B cell (primary cell): ENCODE measurements at places on chromosomes 3 and 15. TPM values are rescaled to one million over a fixed set of nuclear protein-coding genes. Genes with fewer than 3 reads are reported as not detected.
A peak's percentile ranks its signal among the peaks of the same experiment; 100 is the strongest.

LRRC31 gene
- total RNA-seq: not detected in 2 replicates

ARHGAP31 gene
- total RNA-seq: 7.8 and 8.3 TPM in 2 replicates

HGD gene
- total RNA-seq: 0.91 and 1.4 TPM in 2 replicates

DUOXA2 gene
- not detected in 2 replicates for total RNA-seq

GRCh38 chr15:73391128-73391872 lies 22.5 kb upstream of the HCN4 start:
- no peak for DNase-seq

GRCh38 chr15:75751891-75752290 lies 39.2 kb upstream of the CSPG4 start:
- DNase-seq: no peak

DNA sequence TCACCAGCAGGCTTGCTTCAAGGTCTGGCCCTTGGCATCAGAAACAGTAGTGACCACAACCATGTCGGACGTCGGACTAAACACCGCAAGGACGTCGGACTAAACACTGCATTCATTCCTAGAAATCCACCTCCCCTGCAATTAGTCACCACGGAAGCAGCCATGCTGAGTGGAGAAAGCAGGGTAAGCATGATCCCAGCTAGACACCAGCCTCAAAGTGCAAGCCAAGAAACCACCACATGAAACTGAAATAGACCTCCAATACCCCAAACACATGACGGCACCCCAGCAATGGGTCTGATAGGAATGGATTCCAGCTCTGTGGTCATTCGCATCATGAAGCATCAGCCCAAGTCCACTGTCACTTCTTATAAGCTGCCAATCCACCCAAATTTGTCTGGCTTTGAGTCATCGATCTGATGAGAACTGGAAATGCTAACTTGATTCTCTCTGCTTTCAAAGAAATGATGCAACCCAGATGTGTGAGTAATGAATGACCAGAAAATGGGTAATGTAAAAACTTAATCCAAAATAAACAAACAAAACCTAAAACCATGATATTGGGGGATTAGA lies 348.3 kb upstream of the TMCO5A start:
- no peak for DNase-seq

- DNase-seq: no peak
Observed at GRCh38 chr15:40063563-40064011, 24.6 kb upstream of the SRP14 start.

- DNase-seq: no peak
Observed at GRCh38 chr15:85062560-85062959, 80.9 kb downstream of the PDE8A start.

GRCh38 chr3:37147666-37148065 lies 26.7 kb downstream of the LRRFIP2 start:
- DNase-seq: no peak

- DNase-seq: no peak
Observed at GRCh38 chr3:50395070-50395860, 35.9 kb upstream of the TMEM115 start.

EFCAB12 gene
- total RNA-seq: 6.2 and 6.5 TPM in 2 replicates

- peak; percentile 53 for DNase-seq
Observed at GRCh38 chr3:11379238-11379823, 107.1 kb downstream of the ATG7 start.

CHST14 gene
- total RNA-seq: 14.7 and 16.7 TPM in 2 replicates

- DNase-seq: no peak
Observed at GRCh38 chr15:23687143-23687470, at the start of gene NDN. NDN (minus strand) TSS chr15:23687305; CDS start chr15:23687217, 88 bp downstream.

SCN11A gene
- 0.24 and 0.25 TPM in 2 replicates for total RNA-seq

GRCh38 chr15:65730549-65731172 lies 61.4 kb downstream of the DENND4A start:
- no peak for DNase-seq

ISL2 gene
- 0.22 and 0.59 TPM in 2 replicates for total RNA-seq

DNA sequence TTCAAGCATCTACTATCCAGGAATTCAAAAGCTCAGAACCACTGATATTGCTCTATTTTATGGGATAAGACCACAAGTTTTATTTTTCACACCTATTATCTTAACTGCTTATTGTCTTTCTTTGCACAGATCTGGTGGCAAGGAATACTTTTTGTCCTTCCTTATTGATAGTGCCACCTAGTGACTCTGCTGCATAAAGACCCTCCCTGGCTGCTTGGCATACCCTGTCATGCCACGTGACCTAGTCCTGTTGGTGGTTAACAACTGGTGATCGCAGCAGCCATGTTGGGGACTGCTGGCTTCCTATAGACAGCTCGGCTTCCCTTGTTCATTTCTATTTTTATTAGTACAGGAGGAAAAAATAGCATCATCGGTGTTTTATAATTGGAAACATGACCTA lies 236.3 kb downstream of the MEX3B start:
- no peak for DNase-seq

GRCh38 chr15:70714015-70714414 lies 49.3 kb downstream of the UACA start:
- no peak for DNase-seq

SPINK8 gene
- total RNA-seq: not detected in 2 replicates

DNA sequence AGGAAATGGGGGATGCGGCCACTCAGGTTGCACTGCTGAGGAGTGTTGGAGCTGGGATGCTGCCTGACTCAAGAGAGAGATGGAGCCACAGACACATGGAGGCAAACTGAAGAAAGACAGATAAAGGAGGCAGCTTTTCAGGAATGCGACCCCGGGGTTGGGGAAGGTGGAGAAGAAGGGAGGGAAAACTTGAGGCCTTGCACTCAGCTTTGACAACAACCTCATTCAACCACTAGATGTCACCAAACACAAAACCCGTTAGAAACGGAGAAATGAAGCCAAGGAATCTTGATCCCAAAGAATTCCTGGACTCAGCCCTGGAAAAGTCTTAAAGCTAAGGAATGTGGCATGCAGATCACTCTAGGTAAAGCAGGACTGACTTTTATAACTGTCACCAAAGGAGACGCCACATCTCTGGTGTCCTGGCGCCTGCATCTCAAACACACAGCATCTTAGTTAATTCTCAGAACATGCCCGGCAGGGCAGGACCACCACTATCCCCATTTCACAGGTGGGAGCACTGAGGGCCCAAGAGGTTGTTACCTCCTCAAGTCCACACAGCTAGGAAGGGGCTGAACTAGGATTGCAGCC lies 59.6 kb upstream of the LMCD1 start:
- DNase-seq: peak; percentile 12

GRCh38 chr3:171350364-171350763 lies 109.8 kb downstream of the TNIK start:
- no peak for DNase-seq

- DNase-seq: no peak
Observed at GRCh38 chr3:50269460-50269859, 513 bp downstream of the SEMA3B start.

DNA sequence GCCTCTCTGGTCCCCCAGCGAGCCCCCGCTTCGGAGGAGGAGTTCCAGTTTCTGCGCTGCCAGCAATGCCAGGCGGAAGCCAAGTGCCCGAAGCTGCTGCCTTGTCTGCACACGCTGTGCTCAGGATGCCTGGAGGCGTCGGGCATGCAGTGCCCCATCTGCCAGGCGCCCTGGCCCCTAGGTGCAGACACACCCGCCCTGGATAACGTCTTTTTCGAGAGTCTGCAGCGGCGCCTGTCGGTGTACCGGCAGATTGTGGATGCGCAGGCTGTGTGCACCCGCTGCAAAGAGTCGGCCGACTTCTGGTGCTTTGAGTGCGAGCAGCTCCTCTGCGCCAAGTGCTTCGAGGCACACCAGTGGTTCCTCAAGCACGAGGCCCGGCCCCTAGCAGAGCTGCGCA lies 3.5 kb downstream of the PML start:
- DNase-seq: no peak

DNA sequence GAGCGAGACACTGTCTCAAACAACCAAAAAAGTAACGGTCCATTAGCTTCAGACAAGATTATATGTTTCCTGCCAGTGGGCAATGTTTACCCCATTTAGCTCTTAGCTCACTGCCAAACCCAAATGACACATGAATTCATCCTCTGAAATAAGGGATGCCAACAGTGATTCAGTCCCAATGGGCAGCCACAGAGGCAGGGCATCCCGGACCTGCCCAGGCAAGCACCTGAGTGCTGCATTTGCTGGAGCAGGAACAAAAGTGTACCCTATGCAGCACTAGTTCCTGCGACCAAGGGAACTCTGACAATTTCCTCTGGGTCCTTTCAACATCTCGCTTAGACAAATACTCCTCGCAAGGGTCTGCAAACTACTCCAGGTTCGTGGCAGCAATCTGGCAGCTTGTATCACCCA lies 8.0 kb downstream of the IP6K2 start:
- no peak for DNase-seq

CSTA gene
- total RNA-seq: not detected in 2 replicates

DNA sequence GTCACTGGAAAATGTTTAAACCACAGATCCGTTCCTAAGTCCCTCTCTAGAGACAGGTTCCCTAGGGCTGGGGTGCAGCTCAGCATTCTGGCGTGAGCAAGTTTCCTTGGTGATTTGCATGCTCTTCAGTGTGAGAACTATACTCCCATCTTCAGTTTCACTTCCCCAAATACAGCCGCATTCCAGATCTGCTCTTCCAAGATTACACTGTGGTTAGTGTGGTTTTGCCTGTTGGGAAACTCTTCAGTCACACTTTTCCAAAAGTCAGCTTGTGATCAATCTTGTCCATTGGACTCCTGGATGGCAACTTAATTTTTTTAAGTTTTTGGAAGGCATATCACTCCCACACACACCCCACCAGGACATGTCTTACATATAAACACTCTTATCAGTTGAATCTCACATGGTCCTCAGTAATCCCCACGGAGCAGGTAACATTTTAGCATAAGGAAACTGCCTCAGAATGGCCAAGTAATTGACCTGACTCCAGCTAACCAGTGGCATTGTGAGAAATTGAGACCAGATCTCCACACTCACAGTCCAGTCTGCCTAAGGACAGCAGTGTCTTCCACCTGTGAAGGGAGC lies 33.5 kb upstream of the PTPN23 start:
- peak; percentile 73 for DNase-seq

- DNase-seq: no peak
Observed at GRCh38 chr3:196220587-196220986, 4.3 kb downstream of the SLC51A start.

GRCh38 chr3:135622656-135623055 lies 342.9 kb upstream of the PPP2R3A start:
- no peak for DNase-seq

GRCh38 chr15:71575474-71576045 lies 234.8 kb upstream of the NR2E3 start:
- DNase-seq: no peak

DNA sequence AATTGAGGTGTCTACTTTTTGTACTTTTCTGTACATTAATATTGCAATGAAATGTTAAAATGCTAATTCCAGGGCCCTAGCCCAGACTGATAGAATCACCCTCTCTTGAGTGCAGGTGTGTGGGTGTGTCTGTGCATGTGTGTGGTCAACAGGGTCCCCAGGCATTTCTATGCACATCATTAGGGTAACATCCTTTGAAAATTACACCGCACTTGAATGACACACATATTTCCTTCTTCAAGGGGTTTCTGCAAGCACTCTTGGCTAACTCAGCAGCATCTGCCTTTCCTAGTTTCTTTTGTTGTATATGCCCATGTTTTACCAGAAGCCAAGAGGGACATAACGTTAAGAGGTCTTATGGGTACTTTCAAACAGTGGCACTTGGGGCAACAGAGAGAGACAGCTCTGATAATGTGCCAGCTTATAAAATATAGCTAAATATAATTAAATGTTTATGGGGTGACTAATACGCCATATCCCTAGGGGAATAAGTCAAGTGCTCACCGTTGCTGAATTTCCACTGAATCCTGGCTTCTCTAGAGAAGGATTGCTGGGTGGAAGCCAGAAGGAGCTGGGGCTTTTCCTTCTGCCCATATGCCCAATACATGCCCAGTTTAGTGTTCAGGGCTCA lies 54.5 kb upstream of the LRIG1 start:
- DNase-seq: no peak

- DNase-seq: no peak
Observed at GRCh38 chr3:185024406-185024805, 128.5 kb downstream of the C3orf70 start.

DNA sequence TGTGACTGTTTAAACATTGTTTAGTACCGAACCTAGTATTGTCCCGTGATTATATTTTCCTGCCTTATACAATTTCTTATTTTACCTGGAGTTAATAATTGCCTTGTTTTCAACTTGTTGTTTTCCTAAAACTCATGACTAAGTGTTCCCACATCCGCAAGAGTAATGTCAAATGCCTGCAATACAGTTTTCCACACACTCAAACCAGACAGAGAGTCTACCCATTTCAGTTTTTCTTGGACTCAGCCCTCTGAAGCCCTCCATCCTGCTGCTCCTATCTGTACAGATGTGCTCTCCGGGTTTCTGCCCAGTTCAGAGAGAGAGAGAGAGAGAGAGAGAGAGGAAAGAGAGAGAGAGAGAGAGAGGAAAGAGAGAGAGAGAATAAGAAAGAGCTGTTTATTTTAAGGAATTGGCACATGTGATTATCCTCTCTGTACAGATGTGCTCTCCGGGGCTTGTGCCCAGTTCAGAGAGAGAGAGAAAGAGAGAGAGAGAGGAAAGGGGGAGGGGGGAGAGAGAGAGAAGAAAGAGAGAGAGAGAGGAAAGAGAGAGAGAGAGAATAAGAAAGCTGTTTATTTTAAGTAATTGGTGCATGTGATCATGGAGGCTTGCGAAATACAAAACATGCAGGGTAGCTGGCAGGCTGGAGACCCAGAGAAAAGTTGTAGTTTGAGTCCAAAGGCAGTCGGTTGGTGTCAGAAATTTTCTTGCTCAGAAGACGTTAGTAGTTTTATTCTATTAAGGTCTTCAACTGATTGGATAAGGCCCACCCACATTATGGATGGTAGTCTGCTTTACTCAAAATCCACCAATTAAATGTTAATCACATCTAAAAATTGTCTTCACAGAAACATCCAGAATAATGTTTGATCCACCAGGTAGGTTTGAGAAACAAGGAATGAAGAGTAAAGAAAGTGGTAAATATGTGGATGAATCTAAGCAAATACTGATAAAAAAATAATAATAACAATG lies 104.1 kb upstream of the GOLGA8J start:
- DNase-seq: no peak

DIS3L gene
- total RNA-seq: 39.4 and 43.9 TPM in 2 replicates

GRCh38 chr3:43144761-43145490 lies 39.0 kb upstream of the POMGNT2 start:
- DNase-seq: no peak

DUOX1 gene
- total RNA-seq: 0.15 and 0.27 TPM in 2 replicates

DNA sequence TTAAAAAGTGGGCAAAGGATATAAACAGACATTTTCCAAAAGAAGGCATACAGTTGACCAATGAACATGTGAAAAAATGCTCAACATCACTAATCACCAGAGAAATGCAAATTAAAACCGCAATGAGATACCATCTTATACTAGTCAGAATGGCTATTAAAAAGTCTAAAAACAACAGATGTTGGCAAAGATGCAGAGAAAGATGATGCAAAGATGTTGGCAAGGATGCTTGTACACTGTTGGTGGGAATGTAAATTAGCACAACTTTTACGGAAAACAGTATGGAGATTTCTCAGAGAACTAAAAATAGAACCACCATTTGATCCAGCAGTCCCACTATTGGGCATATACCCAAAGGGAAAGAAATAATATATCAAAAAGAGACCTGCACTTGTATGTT lies 53.5 kb downstream of the TLNRD1 start:
- no peak for DNase-seq

APOD gene
- 0.41 and 0.59 TPM in 2 replicates for total RNA-seq

TM4SF4 gene
- not detected in 2 replicates for total RNA-seq

GNAT1 gene
- not detected in 2 replicates for total RNA-seq

HDGFL3 gene
- 0.85 and 2.5 TPM in 2 replicates for total RNA-seq
